ENCODE measurements at places on chromosomes 16 and 17.

GRCh38 chr17:38751808-38752307 lies 683 bp upstream of the PSMB3 start:
- peak; percentile 80 for DNase-seq

DNA sequence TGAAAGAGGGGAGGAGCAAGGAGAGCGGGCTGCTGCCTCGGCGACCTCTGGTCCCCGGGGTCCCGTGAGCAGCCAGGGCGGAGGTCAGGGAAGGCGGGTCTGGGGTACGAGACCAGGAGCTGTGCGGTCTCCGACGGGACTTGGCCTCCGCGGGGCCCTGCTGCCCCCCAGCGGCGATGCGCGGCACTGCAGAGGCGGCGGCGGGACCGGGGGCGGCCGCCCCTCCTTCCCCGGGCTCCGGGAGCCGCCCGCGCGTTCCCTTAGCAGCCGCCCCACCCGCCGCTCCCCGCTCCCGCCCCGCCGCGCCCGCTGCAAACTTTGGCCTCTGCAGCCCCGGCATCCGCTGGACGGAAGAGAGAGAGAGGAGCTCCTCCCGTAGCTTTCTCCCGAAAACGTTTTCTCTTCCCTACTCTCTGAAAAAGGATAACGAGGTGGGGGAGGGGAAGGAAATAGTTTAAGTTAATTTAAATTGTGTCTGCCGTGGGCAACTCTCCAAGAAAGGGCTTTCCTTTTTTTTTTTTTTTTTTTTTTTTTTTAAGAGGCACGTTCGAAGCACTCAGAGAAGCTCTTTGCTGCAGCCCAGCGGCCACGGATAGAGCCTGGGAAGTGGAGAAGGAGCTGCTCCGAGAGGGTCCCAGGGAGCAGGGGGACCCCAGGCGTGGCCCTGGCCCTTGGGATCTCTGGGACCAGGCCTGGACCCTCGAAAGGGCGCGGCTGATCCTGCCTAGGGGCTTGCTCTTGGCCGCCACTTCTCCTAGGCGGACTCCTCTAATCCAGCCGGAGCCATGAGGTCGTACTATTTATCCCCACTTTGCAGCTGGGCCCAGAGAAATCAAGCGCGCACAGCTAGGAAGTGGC lies 43.2 kb downstream of the C16orf82 start:
- peak; percentile 81 for DNase-seq

DNA sequence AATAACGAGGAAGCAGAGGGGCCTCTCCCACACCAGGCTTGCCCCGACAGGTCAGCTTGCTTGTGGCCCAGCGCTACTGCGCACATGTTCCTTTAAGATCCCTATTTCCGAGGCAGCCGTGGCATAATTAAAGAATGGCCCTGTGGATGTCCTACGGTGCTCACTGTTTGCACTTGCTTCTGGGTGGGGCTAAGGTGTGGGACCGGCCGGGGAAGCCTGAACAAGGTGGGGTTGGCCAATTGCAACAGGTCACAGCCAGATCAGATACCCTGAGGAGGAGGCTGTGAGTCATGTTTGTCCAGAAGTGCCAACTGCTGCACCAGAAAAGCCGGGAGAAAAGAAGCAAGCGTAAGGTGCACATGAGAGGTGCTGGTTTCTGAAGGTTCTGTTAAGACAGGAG lies 158.5 kb upstream of the CACNG5 start:
- DNase-seq, result no peak

DNA sequence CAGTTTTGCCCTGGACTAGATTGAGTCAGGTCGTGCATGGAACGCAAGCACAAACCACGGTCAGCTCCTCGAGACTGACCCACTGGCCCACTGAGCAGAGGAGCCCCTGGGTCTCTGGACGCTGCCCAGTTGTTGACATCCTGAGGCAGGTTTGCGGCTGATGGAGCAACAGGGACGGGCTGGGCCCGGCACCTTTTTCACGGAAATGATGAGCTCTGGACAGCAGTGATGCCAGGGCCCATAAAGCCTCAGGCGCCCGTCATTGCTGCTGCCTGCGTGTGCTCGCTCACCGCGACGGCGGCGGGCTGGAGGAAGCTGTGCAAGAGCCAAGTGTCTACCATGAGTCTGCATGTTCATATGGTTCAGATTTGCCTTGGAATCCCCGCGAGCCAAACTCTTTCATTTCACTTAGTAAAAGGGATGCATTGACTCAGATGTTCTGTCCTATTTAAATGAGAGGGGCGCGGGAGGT lies 30.8 kb upstream of the CRISPLD2 start:
- no peak for DNase-seq

DNA sequence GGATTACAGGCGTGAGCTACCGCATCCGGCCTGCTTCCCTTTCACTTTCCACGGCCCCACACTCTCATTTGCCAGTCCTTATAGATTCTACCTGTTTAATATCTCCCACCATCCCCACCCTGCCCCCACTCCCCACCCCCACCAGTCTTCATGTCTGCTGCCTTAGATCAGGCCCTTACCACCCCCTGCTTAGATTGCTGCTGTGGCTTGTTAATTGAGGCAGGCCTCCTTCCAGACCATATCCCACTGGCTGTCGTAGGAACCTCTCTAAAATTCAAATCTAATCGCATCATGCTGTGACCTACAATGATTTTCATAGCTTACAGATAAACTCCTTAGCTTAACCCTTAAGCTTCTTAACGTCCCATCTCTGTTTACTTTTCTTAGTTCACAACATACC lies 4.9 kb downstream of the IQCK start:
- DNase-seq, result no peak

GRCh38 chr17:33968350-33969044 lies 286.6 kb upstream of the CCL2 start:
- peak; percentile 4 for DNase-seq

- DNase-seq, result no peak
These were observed 49.5 kb downstream of the FOXK2 start for GRCh38 chr17:82568997-82569393.

DNA sequence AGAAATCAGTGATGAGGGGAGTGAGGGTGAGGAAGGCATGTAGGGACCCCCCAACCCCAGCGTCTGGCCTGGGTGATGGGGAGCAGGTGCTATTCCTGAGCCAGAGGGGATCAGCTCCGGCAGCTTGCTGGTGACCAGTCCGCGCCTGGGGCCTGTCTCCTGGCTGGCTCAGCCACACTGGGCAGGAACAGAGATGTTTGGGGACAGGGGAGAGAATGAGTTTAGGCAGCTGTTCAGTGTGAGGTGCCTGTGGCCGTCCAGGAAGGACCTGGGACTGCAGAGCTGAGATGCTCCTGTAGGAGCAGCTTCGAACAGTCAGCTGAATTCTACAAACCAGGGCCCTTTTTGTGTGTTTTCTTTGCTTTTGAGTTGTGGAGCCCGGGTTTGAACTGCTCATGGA lies 23.2 kb upstream of the SPNS2 start:
- DNase-seq, result no peak

DNA sequence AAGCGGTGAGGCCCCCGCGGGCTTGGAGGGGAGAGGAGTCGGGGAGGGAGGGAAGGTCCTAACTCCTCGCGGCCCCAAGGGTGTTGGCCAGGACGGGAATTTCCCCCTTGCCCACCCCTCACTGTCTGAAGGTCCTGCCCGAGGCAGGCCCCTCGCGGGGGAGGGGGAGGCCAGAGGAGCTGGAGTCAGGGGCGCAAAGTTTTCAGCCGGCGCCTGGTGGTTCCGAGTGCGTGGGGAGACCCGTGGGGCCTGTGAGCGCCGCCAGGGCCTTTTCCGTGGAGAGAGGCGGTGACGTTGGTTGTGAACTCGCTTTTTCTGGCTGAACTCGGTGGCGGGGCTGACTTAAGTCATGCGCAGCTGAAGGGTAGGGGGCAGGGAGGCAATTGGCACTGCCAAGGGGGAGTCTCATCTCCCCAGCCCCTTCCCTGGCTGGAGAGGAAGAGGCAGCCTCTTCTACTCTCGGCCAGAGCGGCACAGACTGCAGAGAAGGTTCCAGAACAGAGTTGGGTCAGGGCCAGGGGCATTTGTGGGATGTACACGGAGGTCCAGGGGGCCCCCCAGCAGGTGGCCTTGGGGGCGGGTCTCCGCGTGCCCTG lies 1.5 kb downstream of the CACNA1H start:
- DNase-seq, result no peak

DNA sequence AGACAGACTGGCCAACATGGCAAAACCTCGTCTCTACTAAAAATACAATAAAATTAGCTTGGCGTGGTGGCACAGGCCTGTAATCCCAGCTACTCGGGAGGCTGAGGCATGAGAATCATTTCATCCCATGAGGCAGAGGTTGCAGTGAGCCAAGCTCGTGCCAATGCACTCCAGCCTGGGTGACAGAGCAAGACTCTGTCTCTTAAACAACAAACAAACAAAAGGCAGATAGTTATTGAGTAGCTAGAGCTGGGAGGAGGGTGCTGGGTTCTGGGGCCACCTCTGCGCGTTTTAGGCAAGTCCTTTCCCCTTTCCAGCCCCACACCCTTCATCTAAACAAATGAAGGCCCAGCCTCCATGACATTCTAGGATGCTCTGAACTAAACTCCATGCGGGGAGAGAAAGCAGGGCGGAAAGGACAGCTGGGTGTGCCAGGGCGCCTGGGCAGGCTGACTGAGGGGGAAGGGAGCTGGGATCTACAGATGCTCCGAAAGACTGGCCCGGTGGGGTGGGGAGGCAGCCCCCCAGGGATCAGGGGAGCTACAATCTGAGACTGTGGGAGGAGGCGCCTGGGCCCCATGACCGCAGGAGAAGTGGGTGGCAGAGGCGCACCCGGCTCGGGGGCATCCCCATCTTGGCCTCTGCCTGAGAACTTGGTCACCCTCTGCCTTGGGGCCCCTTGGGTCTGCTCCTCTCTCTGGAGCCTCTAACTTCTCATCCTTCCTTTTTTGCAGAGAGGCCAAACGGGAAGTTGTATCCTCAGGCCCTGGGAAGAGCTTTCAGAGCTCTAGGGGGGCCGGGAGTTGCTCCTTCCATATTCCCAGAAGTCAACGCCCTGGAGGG lies 910 bp downstream of the ITGAL start:
- peak; percentile 44 for DNase-seq

- DNase-seq, result no peak
These were observed 220.9 kb downstream of the CBLN1 start for GRCh38 chr16:49060728-49061127.

GRCh38 chr16:89452241-89452640 lies 38.1 kb downstream of the ANKRD11 start:
- no peak for DNase-seq

- DNase-seq, result no peak
These were observed 174.9 kb downstream of the VPS53 start for GRCh38 chr17:539766-540165.

DNA sequence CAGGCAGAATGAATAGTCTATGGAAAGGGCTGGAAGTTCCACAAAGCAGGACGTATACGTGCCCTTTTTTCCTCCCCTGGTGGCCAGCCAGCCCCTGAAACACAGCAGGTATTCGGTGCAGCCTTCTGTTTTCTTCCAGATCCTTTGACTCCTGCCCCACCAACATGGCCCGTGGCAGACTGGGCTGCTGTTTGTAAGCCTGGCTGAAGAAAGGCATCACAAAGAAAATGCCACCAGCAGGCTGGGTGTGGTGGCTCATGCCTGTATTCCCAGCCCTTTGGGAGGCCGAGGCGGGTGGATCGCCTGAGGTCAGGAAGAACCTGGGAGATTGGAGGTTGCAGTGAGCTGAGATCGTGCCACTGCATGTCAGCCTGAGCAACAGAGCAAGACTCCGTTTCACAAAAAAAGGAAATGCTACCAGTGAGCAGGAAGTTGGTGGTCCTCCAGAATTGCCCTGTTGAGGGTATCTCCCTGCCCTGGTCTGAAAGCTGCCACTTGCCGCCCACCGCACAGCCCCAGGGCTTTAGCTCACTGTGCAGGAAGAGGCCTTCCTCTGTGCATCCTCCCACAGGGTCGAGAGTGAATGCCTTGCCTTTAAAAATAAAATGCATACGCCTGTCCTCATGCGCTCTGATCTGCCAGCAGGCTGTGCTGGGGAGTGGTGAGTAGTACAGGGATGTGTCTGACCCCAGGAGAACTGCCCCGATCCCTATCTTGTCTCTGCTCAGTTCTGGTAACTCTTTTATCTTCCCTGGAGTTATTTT lies 587.7 kb downstream of the MAF start:
- DNase-seq, result no peak

GRCh38 chr17:80586846-80587228 lies 42.2 kb downstream of the RPTOR start:
- DNase-seq, result no peak

GRCh38 chr17:69581061-69581961 lies 166.8 kb downstream of the MAP2K6 start:
- no peak for DNase-seq

- no peak for DNase-seq
These were observed 1.8 kb upstream of the HAPSTR1 start for GRCh38 chr16:9089660-9090059.

DNA sequence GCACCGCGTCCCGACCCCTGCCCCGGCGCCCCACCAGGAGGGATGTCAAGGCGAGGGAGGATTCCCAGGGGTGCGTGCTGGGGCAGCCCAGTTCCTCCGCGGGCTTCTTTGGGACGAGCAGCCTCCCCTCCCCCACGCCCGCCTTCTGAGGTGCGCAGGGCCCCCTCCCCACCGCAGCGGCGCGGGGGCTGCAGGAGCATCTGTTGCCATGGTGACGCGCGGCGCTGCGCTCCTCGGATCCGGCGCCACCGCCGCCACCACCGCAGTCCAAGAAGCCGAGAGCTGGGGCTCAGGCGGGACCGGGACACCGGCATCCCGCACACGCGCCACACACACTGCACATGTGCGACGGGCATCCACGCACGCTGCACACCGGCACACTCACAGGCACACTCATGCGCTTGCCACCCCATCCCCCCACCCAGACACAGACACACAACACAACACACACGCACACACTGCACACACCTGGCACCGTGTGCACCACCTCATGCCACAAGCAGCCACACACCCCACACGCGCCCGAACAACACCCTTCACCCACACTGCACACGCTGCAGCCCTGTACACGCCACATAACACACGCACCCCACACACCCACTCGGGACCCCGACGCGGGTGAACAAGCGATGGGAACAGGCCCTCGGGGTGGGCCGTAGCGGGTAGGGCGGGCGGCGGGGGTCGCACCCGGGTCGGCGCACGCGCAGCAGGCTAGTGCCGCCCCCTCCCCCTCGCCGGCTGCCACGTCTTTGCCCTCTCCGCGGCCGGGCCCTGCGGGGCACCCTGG lies 17.0 kb downstream of the ENPP7 start:
- DNase-seq, result no peak

GRCh38 chr17:13544292-13544691 lies 57.4 kb downstream of the HS3ST3A1 start:
- DNase-seq, result no peak

GRCh38 chr17:79617304-79617703 lies 6.5 kb upstream of the RBFOX3 start:
- DNase-seq, result no peak

- no peak for DNase-seq
These were observed 34.1 kb downstream of the ITFG1 start for GRCh38 chr16:47426806-47427205.
